LHCN-M2 (cell line): ENCODE measurements at places on chromosomes 1 and 21. TPM values are rescaled to one million over a fixed set of nuclear protein-coding genes. Genes with fewer than 3 reads are reported as not detected.

- DNase-seq: no peak
These were observed 86.5 kb downstream of the VPS13D start for GRCh38 chr1:12316331-12316730.

DNA sequence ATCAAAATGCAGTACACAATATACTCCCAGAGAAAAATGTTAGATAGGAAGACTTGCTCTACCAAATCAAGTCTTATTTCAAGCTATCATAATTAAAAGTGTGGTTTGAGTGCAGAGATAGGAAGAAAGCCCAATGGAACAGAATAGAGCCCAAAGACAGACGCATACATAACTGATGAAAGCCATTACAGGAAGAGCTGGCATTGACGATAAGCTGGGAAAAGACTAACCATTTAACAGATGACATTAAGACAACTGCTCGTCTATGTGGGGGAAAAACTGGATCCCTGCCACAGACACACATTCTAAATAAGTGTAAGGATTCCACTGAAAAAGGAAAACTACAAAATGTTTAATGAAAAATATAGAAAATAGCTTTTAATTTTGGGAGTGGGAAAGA, 85.5 kb downstream of the NGF start:
- no peak for DNase-seq

GRCh38 chr1:66283622-66284041, 250.3 kb upstream of the SGIP1 start:
- peak; percentile 79 for DNase-seq

The RCC1 gene
- 46.4 and 53.1 TPM in 2 replicates for total RNA-seq

The TSTD1 gene
- 14.7 and 27.3 TPM in 2 replicates for total RNA-seq

- peak; percentile 23 for DNase-seq
These were observed 15.2 kb downstream of the PTPRF start for GRCh38 chr1:43545695-43546387.

The CPLANE2 gene
- 5.2 and 7.1 TPM in 2 replicates for total RNA-seq

GRCh38 chr1:2290171-2290578, 62.1 kb downstream of the SKI start:
- DNase-seq: peak; percentile 49

- peak; percentile 27 for DNase-seq
These were observed 51.9 kb upstream of the CD34 start for GRCh38 chr1:207962716-207963426.

DNA sequence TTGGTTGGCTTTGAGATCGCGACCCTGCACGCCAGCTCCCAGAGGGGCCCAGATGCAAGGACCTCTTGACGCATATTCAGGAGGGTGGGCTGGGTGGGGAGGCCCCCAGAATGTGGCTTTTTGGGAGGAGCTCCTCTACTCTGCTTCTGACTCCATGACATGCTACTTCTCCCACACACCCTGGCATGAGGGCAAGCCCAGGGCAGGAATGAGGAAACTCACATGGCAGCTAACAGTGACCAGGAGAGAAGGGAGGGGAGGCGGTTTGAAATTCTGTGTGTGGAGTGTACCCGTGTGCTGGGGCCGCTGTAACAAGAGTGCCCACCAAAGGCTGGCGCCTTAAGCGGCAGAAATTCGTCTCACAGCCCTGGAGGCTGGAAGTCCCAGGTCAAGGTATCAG, 61.3 kb upstream of the GPR153 start:
- no peak for DNase-seq

GRCh38 chr1:66758241-66758755, 6.0 kb downstream of the DYNLT5 start:
- no peak for DNase-seq

The KIF2C gene
- 95.3 and 99.3 TPM in 2 replicates for total RNA-seq

DNA sequence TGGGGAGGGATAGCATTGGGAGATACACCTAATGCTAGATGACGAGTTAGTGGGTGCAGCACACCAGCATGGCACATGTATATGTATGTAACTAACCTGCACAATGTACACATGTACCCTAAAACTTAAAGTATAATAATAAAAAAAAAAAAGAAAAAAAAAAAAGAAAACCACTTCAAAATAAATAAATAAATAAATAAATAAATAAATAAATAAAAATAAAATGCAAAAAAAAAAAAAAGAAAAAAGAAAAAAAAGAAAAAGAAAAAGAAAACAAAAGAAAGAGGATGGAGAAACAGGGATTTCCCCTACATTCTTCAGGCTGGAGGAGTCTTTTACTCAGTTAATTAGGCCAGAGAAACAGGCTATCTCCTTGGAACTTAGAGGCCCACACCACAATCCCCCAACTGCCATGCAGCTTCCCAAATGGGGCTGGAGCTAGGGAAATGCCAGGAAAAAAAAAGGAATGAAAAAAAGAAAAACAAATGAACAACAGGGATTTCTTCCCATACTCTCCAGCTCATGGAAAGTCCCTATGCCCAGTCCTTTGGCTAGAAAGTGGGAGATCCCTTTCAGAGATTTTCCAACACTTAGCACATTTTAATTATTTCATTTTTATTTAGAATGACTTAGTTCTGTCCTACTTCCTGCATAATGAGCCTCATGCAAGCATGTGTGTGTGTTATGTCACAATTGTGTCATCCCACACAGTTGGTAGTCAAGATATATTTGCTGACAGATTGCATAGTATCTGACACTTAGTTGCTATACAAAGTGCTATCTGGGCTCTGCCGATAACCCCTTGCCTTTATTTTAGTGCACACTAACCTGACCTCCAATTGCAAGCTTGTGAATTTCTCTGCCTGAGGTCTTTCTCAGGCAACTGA, 486.4 kb downstream of the PLPP3 start:
- DNase-seq: no peak

DNA sequence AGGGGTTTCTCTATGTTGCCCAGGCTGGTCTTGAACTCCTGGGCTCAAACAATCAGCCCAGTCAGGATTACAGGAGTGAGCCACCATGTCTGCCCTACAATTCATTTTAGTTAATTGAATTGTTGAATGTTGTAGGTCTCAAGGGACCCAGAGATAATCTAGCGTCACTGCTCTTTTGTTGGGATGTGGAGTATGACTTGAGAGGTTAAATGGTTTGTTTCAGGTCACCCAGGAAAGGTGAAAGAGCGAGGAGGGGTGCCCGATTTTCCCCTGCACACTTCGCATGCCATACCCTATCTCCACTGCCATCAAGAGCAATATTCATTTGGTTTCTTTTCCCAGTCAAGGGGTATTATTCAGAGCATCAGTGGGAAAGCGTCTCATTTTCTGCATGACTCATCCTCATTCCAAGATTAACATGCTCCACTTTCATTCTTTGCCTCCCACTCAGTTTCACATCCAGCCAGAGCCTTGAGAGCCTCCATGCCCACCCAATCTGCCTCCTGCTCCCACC, 13.1 kb upstream of the SLC30A1 start:
- DNase-seq: peak; percentile 82

The FCAMR gene
- total RNA-seq: not detected in 2 replicates

The CFAP107 gene
- total RNA-seq: not detected in 2 replicates

DNA sequence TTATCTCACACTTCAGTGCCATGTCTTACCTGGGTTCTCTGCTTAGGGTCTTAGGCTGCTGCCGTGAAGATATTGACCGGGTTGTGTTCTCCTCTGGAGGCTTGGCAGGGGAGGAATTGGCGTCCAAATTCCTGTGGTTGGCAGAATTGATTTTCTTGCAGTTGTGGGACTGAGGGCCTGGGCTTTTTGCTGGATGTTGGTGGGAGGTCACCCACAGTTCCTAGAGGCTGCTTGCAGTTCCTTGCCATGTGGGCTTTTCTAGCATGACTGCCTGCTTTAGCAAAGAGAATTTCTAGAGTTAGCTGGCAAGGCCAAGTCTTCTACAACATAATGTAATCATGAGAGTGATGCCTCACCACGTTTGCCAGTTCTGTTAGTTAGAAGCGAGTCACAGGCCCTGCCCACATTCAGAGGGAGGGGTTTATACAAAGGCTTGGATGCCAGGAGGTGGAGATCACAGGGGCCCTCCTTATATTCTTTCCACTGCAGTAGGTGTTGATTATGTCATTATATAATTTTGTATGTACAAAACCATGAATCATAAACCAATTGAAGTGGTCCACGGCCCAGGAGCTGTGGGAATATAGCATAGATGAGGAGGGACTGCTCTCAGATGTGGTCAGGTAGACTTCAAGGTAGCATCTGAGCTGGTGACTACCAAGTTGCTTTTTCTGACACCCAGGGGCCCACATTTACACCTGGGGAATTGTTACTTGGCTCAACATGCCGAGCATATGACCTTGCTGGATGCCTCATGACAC, 6.6 kb downstream of the UBL4B start:
- peak; percentile 25 for DNase-seq

DNA sequence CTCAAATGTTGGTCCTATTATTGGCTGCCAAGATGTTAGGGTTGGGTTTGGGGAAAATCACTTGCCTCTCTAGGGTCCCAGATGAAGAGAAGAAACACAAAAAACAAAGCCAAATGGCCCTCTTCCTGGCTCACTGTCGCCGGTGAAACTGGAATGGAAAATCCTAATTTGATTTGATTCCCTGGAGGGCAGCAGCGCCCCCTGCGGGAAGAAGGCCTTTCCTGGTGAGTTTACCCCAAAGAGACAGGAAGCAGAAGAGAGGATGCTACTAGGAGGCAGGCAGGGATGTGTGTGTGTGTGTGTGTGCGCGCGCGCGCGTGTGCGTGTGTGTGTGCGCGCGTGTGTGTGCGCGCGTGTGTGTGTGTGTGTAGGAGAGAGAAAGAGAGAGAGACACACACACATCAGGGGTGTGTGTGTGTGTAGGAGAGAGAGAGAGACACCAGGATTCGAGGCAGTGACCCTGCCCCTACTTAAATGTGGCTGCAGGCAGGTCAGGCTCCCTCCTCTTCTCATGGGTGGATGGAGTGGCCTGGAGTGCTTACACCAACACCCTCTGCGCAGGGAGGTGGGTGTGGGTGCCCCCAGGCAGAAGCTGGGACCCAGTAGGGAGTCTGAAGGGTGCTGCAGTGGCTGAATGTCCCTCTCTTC, 3.1 kb upstream of the SELENON start:
- DNase-seq: peak; percentile 68

DNA sequence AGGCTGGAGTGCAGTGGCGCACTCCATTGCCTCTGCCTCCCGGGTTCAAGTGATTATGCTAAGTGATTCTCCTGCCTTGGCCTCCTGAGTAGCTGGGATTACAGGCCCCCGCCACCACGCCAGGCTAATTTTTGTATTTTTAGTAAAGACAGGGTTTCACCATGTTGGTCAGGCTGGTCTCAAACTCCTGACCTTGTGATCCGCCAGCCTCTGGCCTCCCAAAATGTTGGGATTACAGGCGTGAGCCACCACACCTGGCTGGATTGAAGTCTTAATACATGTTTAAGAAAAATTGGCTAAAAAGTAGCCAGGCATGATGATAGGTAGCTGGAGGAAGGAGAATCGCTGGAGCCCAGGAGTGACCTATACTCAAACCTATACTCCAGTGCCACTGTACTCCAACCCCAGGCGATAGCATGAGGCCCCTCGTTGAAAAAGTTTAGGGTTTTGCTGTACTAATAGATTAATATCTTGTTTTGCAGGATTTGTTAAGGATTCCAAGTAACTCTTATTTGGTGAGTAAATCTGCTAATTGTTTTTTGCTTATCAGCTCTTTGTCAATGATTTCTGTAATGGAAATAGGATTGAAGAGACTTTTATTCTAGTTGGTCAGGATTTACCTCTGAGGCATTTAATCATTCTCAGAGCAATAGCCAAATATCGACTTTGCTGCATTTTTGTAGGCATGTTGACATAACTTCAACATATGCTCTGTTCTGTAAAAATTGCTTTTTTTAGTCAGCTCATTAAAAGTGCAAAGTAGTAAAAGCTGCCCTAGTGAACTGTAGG, 2.0 kb downstream of the RCC1 start:
- peak; percentile 4 for DNase-seq

The FAM72B gene
- 6.3 TPM in 2 replicates for total RNA-seq

DNA sequence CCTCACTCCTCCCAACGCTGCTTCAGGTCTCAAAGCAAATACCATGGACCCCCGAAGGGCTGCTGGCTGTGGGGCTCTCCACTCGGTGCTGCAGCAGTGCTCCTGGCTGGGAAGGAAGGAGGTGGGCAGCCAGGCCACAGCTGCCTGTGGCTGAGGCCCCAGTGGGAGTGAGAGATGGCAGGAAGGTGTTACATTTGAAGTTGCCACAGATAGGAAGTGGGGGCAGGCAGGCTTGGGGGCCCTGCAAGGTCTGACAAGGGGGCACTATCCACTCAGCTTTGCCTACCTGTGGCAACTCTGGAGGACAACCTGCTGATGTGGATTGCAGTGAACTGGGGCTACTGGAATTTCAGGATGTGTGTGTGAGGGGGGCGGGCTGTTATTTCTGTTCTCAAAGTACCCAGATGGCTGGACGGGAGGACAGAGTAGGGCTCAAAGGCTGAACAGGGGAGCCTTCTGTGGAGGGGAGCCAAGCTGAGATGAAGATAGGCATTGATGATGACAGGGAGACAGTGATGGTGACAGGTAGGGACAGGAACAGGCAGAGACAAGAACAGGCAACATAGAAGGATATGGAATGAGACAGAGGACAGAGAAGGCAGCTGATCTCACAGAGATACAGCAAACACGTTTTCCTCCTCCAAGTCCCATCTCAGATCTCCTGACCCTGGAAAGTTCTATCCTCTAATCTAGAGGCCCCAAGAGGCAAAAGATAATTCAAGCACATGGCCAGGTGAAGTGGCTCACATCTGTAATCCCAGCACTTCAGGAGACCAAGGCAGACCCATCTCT, 1.8 kb downstream of the ZNF683 start:
- no peak for DNase-seq

The IL12RB2 gene
- not detected in 2 replicates for total RNA-seq

DNA sequence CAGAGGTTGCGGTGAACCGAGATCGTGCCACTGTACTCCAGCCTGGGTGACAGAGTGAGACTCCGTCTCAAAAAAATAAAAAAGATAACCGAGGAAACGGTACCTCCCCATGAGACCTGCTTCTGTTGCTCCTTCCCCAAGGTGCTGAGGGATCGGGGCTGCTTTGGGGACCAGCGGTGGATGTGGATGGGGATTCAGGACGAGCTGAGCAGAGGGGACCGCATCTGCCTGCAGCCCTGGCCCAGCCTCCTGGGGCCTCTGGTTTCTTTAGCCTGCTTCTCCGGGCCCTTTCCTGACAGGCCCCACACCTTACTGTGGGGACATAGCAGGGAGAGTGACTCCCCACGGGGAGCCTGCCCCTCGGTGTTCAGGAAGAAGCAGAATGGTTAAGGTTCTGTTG, 17.1 kb downstream of the SLC66A1 start:
- no peak for DNase-seq

DNA sequence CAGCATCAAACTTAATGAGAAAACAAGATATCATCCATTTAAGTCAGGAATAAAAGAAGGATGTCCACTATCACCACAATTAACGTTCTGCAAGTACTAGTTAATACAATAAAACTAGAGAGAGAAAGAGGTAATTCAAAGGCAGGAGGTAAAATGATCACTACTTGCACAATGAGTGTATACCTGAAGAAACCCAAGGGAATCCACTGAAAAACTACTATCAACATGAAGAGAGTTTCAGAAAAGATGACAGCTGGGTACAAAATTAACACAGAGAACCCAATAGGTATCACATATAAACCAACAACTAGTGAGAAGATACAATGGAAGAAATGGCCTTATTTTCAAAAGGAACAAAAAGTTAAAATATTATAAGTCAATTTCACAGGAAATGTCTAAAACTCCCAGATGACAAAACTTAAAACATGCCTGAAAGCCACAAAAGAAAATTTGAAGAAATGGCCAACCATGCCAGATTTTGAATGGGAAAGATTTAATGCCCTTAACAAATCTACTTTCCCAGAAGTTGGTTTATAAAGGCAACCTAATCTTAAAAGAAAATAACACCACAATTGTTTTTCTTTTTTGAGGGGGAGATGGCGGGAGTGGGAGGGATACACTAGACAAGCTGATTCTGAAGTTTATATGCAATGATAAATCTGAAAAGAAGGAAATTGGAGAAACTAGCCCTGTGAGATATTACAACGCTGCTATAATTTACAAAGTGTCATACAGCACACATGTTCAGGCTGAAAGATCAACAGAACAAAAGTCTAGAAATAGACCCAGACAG, 17.8 kb downstream of the VPS26C start:
- no peak for DNase-seq
